ENCODE measurements at places on chromosomes 2 and 18. TPM values are rescaled to one million over a fixed set of nuclear protein-coding genes. Genes with fewer than 3 reads are reported as not detected.

The LNPK gene
- polyA plus RNA-seq: 24.8 TPM

The PSMA8 gene
- not detected for polyA plus RNA-seq

The GPAT2 gene
- polyA plus RNA-seq: 4.5 TPM

The ATP6V1C2 gene
- 7.3 TPM for polyA plus RNA-seq

The IFIH1 gene
- 9.2 TPM for polyA plus RNA-seq

The FAM161A gene
- 17.8 TPM for polyA plus RNA-seq

The SP140L gene
- 8.2 TPM for polyA plus RNA-seq

The ITGA4 gene
- polyA plus RNA-seq: 30.8 TPM

The HOXD3 gene
- 26.4 TPM for polyA plus RNA-seq

The MIB1 gene
- polyA plus RNA-seq: 59.3 TPM

The LCT gene
- polyA plus RNA-seq: not detected

The POTEC gene
- 0.04 TPM for polyA plus RNA-seq

The STARD6 gene
- polyA plus RNA-seq: 0.19 TPM

The GPR75 gene
- 2.0 TPM for polyA plus RNA-seq

The ATG16L1 gene
- polyA plus RNA-seq: 21.6 TPM

DNA sequence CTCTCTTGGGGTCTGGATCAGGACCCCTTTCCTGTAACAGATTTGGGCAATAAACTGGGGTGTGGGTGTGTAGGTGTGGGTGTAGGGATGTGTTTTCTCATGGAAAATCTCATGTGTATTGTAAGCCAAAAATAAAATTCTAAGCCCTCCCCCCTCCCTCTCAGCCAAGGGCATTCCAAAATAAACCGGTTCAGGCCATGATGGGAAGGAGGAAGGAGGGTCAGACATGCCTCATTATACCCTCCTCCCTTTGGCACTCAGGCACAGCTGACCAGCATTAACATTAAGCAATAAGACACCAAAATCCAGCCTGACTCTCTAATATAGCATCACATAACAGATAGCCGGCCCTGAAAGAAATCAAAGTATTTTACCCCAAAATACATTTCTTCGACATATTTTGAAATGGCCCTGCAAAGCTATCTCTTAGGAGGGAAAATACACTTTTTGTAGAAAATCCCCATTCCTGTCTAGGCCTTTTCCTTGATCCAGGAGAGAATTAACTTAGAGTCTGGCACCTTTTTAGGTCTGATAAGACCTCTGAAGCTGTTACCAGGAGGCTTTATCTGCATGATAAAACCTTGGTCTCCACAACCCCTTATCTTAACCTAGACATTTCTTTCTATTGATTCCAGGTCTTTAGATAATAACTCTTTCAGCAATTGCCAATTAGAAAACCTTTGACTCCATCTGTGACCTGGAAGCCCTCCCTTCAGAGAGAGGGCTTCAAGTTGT, 128.7 kb upstream of the COL5A2 start:
- DNase-seq: no peak

GRCh38 chr2:170468557-170468956, 246.6 kb upstream of the SP5 start:
- DNase-seq: no peak

- no peak for DNase-seq
Observed at GRCh38 chr2:231785822-231786176, 446 bp upstream of the COPS7B start.

- no peak for DNase-seq
Observed at GRCh38 chr2:15377202-15377601, 183.9 kb downstream of the NBAS start.

- no peak for DNase-seq
Observed at GRCh38 chr2:121368155-121368554, 83.2 kb upstream of the TFCP2L1 start.

GRCh38 chr2:14428056-14428455, 204.5 kb upstream of the LRATD1 start:
- DNase-seq: no peak

- no peak for DNase-seq
Observed at GRCh38 chr2:130820279-130820861, 16.3 kb upstream of the ARHGEF4 start.

DNA sequence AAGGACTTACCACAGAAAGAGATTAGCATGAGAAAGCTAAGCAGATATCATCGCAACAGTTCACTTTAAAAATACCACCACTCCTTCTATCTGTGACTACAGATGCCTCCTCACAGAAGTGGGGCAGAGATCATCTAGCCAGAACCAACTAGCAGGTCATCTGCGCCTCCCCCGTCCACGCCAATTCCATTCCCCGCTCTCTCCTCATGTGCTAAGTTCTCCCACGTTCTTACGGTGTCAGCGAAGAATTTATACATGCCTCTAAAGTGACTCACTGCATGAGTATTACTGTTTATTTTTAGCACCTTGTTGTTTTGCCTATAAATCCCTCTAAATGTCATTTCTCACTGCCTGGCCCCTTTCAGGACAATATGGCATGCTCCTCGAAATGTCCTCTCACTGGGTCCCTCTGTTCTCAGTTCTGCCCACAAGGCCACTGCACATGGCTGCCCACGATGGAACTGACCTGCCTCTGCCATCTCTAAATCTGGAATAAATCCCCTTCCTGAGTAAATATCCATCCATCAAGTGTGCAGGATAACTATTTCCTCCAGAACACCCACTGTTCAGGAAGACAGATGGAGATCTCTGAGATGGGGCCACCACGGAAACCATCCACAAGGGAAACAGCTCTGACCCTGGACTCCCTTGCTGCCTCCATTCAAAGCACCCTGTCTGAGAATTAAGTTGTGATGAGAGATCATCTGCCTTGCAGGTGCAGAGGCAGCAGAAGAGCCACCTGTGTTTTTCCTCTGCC, 137.7 kb downstream of the IRS1 start:
- DNase-seq: no peak

GRCh38 chr2:231062776-231063175, 6.1 kb downstream of the PSMD1 start:
- no peak for DNase-seq

DNA sequence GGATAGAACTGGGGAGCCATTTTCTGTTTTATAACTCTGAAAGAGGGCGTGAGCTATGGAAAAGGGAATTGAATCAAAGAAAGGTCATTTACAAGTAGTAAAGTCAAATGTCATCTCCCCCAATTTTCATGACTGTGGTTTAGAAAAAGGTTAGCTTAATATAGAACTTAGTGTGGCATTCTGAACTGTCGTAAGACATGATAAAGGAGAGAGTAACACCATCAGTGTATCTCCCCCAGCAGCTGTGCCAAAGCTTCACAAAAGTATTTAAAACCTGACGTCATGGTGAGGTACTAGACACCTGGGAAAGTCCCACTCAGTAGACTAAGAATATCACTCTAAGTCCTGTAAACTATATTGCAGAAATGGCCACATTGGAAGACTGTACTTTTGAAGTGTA, 5.8 kb upstream of the IKZF2 start:
- DNase-seq: no peak

DNA sequence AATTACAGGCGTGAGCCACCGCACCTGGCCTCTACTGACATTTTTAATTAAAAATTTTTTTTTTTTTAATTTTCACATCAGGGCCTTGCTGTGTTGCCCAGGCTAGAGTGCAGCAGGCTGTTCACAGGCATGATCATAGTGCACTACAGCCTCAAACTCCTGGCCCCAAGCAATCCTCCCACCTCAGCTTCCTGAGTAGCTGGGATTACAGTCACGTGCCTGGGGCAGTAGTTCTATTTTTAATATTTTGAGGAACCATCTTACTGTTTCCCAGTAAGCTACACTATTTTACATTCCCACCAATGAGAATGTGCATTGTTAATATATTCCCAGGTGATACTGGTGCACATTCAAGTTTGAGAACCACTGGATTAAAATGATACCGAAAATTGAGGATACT, 92.7 kb downstream of the WDSUB1 start:
- no peak for DNase-seq

- DNase-seq: no peak
Observed at GRCh38 chr18:44682201-44682870, 1.6 kb downstream of the SETBP1 start.

- DNase-seq: no peak
Observed at GRCh38 chr2:231159306-231159705, 34.5 kb upstream of the HTR2B start.

- DNase-seq: no peak
Observed at GRCh38 chr2:105404736-105405135, 5.9 kb upstream of the FHL2 start.

- no peak for DNase-seq
Observed at GRCh38 chr2:182924306-182924705, 57.9 kb upstream of the FRZB start.

DNA sequence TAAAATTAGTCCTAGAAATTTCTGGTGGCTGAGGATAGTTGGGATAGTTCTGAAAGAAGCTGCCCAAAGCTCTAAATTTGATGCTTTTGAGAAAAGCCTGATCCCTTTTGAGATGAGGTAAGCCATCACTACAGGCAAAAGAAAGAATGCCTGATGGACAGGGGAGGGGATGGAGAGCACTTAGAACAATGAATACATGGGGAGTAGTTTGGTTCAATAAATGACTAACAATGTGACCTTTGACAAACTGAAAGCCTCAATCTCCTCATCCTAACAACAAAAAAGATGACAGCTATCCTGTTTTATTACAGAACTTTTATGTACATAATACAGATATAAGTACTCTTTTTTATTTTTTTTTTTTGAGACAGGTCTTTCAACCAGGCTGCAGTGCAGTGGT, 42.7 kb downstream of the GFPT1 start:
- no peak for DNase-seq

GRCh38 chr2:223176970-223177369, 125.0 kb downstream of the KCNE4 start:
- DNase-seq: no peak

- DNase-seq: peak; percentile 53
Observed at GRCh38 chr2:239181903-239182581, 218.8 kb downstream of the HDAC4 start.

- no peak for DNase-seq
Observed at GRCh38 chr2:28406276-28407096, 13.8 kb downstream of the FOSL2 start.

GRCh38 chr18:7370375-7370774, 139.5 kb downstream of the LRRC30 start:
- DNase-seq: no peak

- DNase-seq: no peak
Observed at GRCh38 chr2:202327858-202328257, 48.3 kb upstream of the BMPR2 start.

DNA sequence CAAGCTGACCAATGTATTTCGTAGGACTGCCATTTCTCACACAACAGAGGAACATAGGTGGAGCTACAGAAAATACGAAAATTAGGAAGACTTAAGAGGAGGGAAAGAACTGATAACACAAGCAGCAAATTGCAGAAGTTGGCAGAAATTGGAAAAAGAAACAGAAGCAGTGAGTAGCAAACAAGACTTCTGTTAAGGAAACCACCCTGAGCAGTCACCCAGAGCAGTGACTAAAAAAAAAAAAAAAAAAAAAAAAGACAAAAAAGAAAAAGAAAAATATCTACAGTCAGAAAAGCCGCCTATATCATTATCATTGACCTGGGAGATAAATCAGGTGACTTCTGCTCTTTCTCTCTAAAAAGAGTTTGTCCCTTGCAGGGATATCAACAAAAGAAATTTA, 21.4 kb downstream of the STK17B start:
- no peak for DNase-seq

GRCh38 chr2:176278927-176279326, 9.7 kb downstream of the MTX2 start:
- DNase-seq: no peak

GRCh38 chr2:57460396-57461276, 586.0 kb upstream of the VRK2 start:
- no peak for DNase-seq
